Naive thymus-derived CD4-positive, alpha-beta T cell (primary cell): ENCODE measurements at places on chromosomes 7 and 10. TPM values are rescaled to one million over a fixed set of nuclear protein-coding genes. Genes with fewer than 3 reads are reported as not detected.

The PDK4 gene
- 0.62 TPM for total RNA-seq

The SEMA3D gene
- not detected for total RNA-seq

DNA sequence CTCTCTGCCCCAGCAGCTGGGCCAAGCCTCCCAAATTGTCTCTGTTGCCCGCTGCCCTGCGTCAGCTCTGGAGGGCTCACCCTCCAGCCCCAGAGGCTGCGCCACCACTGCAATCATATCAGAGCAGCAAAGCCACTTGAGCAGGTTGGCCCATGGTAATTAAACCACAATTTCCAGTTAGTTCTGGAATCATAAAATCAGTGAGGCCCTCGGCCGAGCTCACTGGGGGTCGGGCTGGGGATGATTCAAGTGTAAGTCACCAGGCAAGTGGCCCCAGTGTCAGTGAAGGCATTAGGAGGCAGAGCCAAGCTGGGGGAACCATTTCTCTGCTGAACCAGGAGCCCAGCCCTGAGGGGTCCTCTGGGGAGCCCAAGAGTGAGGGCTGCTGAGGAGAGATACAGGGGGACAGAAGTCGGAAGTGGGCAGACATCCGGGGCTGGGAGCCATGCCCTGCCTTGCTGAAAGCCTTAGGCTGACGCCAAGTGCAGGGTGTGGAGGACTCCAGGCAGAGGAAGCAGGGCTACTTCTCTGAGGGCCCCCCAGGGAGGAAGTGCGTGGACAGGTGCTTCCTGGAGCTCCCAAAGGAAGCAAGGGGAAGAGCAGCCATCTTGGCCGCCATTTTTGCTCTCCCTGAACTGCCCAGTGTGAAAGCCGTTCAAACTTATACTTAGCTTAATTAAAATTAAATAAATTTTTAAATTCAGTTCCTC is 29.5 kb upstream of the SLC29A3 start:
- H3K4me1 ChIP-seq = no peaks in the 10 kb centered on the region
- no peaks in the 10 kb centered on the region for H3K36me3 ChIP-seq
- H3K4me3 ChIP-seq = no peak overlapping the region

The HOGA1 gene
- not detected for total RNA-seq

- H3K4me1 ChIP-seq = no peaks in the 10 kb centered on the region
- DNase-seq = no peak
- no peak overlapping the region for H3K27ac ChIP-seq
- no peak overlapping the region for H3K4me3 ChIP-seq
- H3K36me3 ChIP-seq = no peaks in the 10 kb centered on the region
Measured at GRCh38 chr10:53134050-53134449, 361.5 kb upstream of the MBL2 start.

DNA sequence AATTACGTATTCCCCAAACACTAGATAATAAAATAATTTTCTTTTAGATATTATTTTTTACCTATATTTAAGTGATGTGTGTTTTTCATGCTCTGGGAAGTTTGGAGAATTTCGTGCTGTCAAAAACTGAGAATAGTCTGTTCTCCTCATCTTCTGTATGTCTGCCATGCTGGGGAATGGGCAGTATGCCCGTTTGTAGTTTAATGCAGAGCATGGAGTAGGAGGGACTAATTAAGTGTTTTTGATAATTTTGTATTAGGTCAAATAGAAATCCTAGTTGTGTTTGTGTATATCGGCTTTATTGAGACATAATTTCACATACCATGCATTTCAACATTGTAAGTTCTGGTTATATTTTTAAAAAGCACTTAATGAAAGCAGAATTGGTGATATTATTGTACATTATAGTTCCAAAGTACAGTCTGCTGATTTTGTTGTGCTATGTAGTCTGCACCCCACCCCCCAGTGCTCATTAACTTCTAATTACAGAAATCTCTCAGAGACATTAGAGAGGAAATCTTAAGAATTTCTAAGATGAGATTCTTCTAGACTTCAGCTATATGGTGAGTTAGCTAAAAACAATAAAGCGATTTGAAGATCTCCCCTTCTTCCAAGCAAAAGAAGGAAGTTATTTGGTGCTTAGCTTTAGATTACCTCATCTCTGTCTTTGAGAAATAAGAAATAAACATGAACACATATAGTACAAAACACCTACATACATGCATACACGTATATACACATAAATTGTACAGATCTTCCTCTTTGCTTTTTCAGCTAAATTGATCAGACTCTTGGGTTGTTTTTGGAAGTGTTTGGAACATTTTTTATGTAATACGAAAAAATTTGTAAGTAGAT is 22.2 kb downstream of the ZRANB1 start:
- no peaks in the 10 kb centered on the region for H3K27me3 ChIP-seq
- no peak overlapping the region for H3K27ac ChIP-seq
- DNase-seq = no peak
- no peak overlapping the region for H3K4me3 ChIP-seq
- peaks cover 31% of the 10 kb centered on the region for H3K36me3 ChIP-seq

- peaks cover 4% of the 10 kb centered on the region for H3K36me3 ChIP-seq
- H3K27ac ChIP-seq = no peak overlapping the region
- no peaks in the 10 kb centered on the region for H3K27me3 ChIP-seq
Measured at GRCh38 chr7:73454424-73454823, 20.8 kb downstream of the FZD9 start.

GRCh38 chr10:44723619-44724325 is 187.4 kb upstream of the TMEM72 start:
- DNase-seq = no peak
- H3K4me3 ChIP-seq = no peak overlapping the region
- H3K4me1 ChIP-seq = no peaks in the 10 kb centered on the region
- no peak overlapping the region for H3K27ac ChIP-seq

The LRMDA gene
- total RNA-seq = not detected in 2 replicates
